ENCODE measurements at places on chromosomes 5 and 9. TPM values are rescaled to one million over a fixed set of nuclear protein-coding genes. Genes with fewer than 3 reads are reported as not detected.

The RNF183 gene
- not detected for total RNA-seq

The IFNA13 gene
- not detected for total RNA-seq

- H3K4me3 ChIP-seq = no peak overlapping the region
- H3K27me3 ChIP-seq = no peaks in the 10 kb centered on the region
These were observed 300.1 kb downstream of the TMEM167A start for GRCh38 chr5:82777106-82777505.

The MYOZ3 gene
- 0.79 TPM for total RNA-seq
